Foreskin fibroblast (primary cell): ENCODE measurements at places on chromosomes 7 and 10.
A peak's percentile ranks its signal among the peaks of the same experiment; 100 is the strongest.

- peak; percentile 62 for DNase-seq
Observed at GRCh38 chr7:116242178-116242577, 31.8 kb downstream of the TES start.

DNA sequence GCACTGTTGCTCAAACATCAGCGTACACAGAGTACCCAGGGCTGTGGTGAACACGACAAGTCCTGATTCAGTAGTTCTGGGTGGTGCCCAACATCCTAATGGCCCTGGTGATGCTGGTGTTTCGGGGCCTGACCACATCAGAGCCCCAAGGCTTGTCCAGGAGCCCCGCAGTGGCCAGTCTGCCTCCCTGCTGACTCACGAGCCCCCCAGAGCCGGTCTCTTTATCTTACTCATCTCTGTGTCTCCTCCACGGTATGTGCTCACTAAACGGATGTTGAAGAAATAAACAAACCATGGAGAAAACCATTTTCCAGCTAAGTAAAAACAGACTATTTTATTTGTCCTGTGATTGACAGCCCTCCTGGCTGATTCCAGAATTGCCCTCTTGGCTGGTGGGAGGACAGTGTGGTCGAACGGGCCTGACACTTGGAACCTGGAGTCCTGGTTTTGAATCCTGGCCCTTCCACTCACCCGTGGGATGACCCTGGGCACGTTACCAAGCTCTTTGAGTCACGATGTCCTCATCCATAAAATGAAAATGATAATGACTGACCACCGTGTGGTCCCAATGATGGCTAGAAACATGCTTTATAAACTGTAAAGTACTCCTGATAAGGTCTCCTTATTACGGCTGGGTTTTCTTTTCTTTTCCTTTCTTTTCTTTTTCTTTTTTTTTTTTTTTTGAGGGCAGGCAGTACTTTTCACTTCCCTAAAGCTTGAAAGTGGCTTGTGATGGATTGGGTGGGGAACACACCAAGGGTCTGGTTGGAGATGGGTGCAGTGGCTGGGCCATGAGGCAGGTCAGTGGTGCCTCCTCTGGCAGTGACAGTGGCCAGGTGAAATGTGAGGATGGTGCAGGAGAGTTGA is 5.7 kb downstream of the HIP1 start:
- DNase-seq = peak; percentile 95

GRCh38 chr10:52533986-52534385 is 219.9 kb downstream of the DKK1 start:
- no peak for DNase-seq

DNA sequence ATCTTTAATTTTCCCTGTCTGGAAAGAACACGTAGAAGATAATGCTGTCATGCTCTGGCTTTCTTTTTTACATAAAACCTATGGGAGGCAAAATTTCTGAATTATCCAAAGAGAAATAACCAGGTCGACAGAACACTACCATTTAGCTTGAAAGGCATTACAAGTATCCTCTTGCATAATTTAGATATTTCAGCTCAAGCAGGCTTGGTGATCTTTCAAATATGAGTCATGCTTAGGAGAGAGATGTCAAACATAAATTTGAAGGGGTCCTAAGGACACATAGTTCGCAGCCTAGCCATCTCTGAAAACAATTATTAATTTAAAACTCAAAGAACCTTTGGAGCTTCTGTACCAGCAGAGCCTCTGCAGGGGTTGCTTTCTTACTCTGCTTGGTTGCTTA is 100.9 kb downstream of the FAS start:
- peak; percentile 56 for DNase-seq

DNA sequence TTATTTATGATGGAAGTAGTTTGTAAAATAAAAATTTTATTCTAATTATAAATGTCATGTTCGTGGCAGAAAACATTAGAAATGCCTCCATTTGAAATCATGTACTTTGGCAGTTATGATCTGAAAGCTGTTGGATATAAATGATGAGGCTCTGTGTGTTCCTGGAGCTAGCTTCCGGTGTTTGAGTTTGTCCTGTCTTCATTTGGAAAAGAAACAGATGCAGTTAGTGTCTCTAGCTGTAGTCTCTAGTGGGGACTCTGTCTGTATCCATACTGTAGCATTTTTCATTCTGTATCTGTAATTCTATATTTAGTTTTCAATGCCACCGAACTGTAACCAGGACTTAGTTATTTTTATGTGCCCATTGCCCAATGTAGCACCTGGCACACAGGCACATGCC is 197.0 kb upstream of the FZD1 start:
- DNase-seq = no peak

DNA sequence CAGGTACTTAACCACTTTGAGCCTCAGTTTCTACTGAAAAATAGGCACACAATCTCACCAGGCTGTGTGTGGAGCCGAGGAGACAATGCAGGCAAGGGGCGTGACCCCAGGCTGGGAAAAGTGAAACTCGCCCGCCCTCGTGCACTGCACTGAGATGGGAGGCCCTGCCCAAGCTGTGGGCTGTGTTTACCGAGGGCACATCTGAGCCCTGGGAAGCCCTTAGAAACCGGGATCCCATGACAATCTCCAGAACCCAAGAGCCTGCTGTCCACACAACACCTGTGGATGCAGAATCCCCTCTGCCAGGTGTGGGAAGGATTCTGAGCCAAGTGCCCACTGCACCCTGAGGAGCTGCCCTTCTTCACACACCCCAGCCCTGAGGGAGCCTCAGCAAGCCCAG is 198.3 kb downstream of the GRID1 start:
- no peak for DNase-seq

DNA sequence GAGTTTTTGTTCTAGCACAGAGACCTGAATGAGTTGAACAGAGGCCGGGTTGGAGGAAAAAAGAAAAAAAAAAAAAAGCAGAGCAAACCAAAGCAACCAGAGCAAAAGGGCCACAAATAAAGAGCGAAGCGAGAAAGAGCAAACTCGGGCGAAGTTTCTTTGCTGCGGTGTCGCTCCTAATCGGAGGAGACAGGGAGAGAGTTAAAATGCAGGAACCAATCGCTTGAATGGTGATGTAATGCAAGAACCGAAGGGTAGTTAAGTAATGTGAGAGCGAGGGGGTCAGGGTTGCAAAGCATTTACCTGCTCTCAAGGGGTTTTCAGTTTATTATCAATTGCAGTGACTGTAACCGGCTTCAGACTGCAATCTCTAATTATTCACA is 271.7 kb downstream of the TRIL start:
- DNase-seq = peak; percentile 57

GRCh38 chr10:5805711-5806110 is 7.5 kb downstream of the GDI2 start:
- DNase-seq = no peak

- DNase-seq = no peak
Observed at GRCh38 chr7:148624735-148625134, 34.2 kb downstream of the C7orf33 start.

DNA sequence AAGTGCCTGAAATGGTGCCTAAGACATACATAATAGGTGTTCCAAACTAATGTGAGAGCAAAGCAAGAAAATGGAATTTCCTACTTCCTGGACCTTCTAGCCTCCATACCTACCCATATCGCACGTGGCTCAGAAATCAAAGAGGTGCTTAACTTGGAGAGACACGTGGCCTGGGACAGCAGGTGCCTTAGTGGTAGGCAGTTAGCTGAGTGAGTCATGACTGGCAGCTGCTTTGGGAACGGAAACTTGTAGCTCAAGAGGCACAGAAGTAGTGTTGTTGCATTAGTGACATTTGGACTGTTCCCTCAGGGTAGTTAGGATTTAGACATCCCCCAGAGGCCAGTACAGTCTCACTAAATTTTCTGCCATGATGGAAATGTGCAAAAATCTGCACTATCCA is 12.0 kb upstream of the BMPER start:
- no peak for DNase-seq

DNA sequence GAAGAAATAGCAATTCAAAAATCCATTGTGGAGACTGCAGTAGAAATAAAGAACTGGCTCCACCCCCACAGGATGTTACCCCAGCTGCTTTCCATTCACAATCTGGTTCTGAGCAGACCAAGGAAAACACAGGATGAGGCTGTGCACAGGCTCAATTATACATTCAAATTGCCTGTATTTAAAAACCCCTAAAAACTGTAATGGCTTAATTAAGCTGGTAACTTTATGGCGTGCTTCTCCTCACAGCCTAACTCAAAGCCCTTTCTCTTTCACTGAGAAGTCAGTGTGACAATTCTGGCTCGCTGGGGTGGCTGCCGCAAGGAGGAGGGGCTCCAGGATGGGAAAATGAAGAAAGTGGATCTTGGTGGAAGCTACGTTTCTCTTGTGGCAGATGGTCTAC is 1191.1 kb downstream of the SORCS1 start:
- peak; percentile 55 for DNase-seq

- no peak for DNase-seq
Observed at GRCh38 chr10:28479425-28479865, 53.5 kb upstream of the WAC start.

DNA sequence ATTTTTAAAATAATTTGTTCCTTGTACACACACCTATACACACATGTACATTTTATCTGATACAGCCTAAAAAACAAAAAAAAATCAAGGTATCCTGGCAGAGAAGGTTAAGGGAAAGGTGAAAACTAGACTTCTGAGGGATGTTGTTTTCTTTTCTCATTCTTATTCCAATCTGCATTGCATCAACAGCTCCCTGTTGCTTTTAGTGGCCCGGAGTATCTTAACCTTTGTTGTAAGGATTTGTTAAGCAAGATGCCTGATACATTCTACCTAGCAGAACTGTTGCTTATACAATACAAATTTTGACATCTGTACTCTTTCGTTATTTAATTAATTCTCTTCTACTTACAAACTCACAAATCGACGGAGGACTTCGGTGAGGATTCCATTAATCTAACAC is 167.4 kb downstream of the GNAI1 start:
- no peak for DNase-seq

GRCh38 chr10:42615419-42615818 is 23.0 kb downstream of the ZNF33B start:
- no peak for DNase-seq

- no peak for DNase-seq
Observed at GRCh38 chr7:38950309-38950708, 27.4 kb upstream of the POU6F2 start.

- DNase-seq = no peak
Observed at GRCh38 chr7:146826329-146826728, 709.7 kb downstream of the CNTNAP2 start.

DNA sequence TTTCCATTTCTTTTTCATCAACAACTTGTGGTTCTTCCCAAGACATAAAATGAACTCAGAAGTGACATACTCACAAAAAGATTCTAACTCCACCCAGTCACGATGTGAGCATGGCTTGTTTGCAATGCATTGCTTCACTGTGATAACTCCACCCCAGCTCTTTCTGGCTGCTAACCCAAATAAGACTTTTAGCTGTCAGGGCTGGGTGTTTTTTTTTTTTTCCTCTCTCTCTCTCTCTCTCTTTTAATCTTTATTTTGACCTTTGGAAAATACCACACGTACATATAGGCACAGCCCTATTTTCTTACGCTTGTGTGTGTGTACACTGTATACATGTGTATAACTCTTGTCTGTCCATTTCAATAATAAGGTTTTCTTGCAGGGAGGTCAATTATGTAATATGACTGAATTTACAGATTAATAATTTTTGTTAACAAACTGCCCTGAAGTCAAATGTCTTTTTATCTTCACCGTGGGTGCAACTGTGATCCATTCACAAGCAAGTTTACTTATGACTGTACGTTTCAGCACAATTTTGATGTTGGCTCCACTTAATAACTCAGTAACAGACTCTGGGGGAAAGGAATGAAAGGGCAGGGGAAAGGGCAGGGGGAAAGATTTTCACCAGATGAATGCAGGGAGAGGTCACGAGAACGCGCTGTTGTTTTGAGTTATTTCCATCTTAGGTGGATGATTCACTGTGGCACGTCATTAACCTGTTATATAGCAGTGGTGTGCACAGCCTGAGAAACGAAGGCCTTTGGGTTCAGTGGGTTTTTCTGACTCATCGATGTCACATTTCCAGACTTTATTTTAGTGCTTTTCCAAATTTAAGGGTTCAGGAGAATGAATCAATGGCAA is 49.1 kb downstream of the APBB1IP start:
- peak; percentile 87 for DNase-seq

DNA sequence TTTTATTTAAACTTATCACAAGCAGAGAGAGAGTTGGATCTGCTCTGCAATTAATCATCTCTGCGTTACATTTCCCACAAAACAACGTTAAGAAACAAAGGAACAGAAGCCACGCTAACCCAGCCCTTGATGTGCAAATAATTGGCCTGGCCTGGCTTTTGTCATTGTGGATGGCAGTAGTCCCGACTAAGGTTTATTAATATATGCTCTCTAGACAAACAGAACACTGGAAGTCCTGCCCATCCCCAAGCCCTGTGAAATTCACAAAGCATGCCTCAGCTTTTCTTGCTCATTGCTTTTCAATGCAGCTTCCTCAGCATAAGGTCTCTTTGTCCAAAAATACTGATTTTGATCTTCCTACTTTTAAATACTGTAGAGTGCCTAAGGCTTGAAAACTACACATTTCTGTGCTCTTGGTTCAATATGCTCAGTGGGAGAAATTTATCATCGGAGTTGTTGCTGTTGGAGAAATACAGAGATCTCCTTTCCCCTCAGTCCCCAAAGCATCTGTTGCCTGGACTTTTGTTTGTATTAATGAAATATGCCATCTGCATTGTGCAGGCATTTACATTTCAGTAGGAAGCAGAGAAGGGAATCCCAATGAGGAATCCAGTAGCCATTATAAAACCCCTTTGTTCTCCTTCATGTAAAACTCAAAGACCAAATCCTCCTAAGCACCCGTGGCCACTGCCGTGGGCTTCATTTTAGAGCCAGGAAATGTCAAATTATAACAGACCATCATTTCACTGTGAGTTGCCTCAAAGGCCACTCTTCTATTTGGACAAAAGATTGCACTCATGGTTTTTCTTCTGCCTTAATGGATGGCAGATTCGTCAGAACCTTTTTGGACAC is 61.1 kb downstream of the SORCS1 start:
- no peak for DNase-seq

DNA sequence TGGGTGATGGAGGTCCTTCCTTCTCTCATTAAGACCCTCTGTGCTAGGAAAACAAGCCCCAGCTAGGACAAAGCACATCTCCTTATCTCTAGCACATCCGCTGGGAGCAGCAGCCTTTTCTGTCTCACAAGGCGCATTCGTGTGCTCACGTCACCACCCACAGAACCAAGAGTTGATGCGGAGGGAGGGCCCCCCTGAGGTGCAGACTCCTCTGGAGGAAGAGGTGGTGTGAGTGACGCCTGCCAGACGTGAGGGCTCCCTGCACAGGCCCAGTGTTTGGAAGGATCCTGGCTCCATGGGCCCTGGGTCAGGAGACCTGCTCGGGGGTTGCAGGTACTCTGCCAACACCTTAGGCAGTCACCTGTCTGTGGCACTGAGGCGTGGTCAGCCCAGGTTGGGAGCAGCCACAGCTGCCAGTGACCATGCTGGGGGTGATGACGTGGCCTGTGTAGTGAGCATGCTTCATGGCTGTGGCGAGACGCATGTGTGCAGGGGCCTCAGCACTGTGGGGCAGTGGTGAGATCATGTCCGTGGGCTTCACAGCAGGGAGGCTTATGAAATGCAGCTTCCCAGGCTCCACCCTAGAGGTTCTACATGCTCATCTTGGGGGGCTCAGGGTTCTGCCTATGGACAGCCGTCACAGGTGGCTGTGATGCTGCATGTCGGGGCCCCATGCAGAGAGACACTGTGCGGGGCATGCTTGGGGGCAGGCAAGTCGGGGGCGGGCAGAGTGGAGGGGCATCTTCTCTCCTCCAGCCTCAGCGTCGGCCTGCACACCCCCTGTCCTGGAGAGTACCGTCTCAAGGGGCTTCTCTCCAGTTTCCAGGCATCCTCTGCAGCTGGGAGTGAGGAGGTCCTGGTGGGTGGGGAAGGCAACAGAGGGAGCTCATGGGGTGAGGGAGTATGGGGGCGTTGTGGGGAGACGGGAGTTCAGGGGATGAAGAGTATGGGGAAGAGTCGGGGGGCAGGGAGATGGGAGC is 56.2 kb upstream of the DPYSL4 start:
- DNase-seq = no peak

GRCh38 chr10:50541921-50542320 is 81.8 kb downstream of the SGMS1 start:
- no peak for DNase-seq
